ENCODE measurements at places on chromosomes 1 and 21. TPM values are rescaled to one million over a fixed set of nuclear protein-coding genes. Genes with fewer than 3 reads are reported as not detected.

The BROX gene
- 59.6 TPM for total RNA-seq

The OR10J1 gene
- not detected for total RNA-seq

The MMEL1 gene
- total RNA-seq: not detected

The SLC16A4 gene
- 16.8 TPM for total RNA-seq

The KRTAP19-1 gene
- total RNA-seq: not detected

The KCNQ4 gene
- total RNA-seq: 0.05 TPM

The NR1I3 gene
- total RNA-seq: not detected

The ZFP69 gene
- 7.2 TPM for total RNA-seq

The DNAJC6 gene
- total RNA-seq: 7.8 TPM

The FCRL1 gene
- not detected for total RNA-seq

The HMGB4 gene
- total RNA-seq: not detected

The NGF gene
- total RNA-seq: not detected

The LYPD8 gene
- total RNA-seq: 0.56 TPM

The KCNT2 gene
- total RNA-seq: 6.0 TPM

The RGS1 gene
- not detected for total RNA-seq

The LRRC41 gene
- total RNA-seq: 61.8 TPM

The AMY1C gene
- total RNA-seq: not detected

The PWP2 gene
- total RNA-seq: 37.9 TPM

The MAP3K7CL gene
- not detected for total RNA-seq

The MCOLN2 gene
- total RNA-seq: 11.4 TPM

The CD1D gene
- 1.5 TPM for total RNA-seq

The CHIA gene
- not detected for total RNA-seq

The GALE gene
- 194 TPM for total RNA-seq

The ARHGAP30 gene
- 2.7 TPM for total RNA-seq

The HPCA gene
- not detected for total RNA-seq

The CITED4 gene
- total RNA-seq: 44.2 TPM

The RAB29 gene
- 13.6 TPM for total RNA-seq

The LCE1C gene
- not detected for total RNA-seq

The AIM2 gene
- total RNA-seq: 9.0 TPM

The OPN3 gene
- total RNA-seq: 5.8 TPM

The BATF3 gene
- total RNA-seq: 5.9 TPM

The IFNLR1 gene
- total RNA-seq: 2.2 TPM

The RAB42 gene
- 0.27 TPM for total RNA-seq

The C1orf210 gene
- not detected for total RNA-seq

The KMO gene
- total RNA-seq: not detected

The EDARADD gene
- total RNA-seq: 1.2 TPM

The PIK3C2B gene
- total RNA-seq: 3.8 TPM

The NPR1 gene
- total RNA-seq: 0.26 TPM

The LRRC7 gene
- total RNA-seq: 0.19 TPM

The FMOD gene
- total RNA-seq: not detected

The MYCL gene
- 2.5 TPM for total RNA-seq

The PRDM16 gene
- total RNA-seq: not detected

The KANK4 gene
- not detected for total RNA-seq

The IL20 gene
- not detected for total RNA-seq

The AIRE gene
- total RNA-seq: not detected

The IVL gene
- 0.08 TPM for total RNA-seq

The WDR3 gene
- 91.6 TPM for total RNA-seq

The AMY2B gene
- total RNA-seq: 0.83 TPM

The AMPD1 gene
- total RNA-seq: not detected

The DPT gene
- total RNA-seq: not detected

The FCRLA gene
- 16.9 TPM for total RNA-seq

The DHRS3 gene
- 143 TPM for total RNA-seq

The OR6N2 gene
- not detected for total RNA-seq

The C8A gene
- not detected for total RNA-seq

The PTGFRN gene
- 58.8 TPM for total RNA-seq

The NBPF6 gene
- total RNA-seq: 1.8 TPM

All from A375 (cell line).